Left hindlimb (tissue), 1 donor: ENCODE measurements at places on chromosomes 2 and 18.

- no peak for DNase-seq
Measured at GRCh38 chr2:159879051-159879604, 81.1 kb upstream of the CD302 start.

DNA sequence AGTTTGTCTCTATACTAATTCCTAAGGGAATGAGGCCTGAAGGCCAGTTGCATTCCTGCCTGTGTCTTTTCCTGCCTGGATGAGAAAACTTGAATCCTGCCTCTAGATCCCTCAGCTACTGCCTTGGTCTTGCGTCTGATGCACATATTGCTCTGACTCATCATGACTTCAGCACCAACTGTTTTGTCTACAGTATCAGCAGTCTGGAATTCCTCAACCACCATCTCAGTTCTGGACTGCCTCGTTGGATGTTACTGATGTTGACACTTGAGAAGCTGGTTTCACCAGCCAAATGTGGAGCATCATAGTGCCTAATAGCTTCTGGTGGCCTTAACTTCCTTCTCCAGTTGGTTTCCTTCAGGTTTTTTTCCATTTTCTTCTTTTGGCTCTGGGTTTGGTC, 211.0 kb downstream of the CTNNA2 start:
- DNase-seq: no peak

DNA sequence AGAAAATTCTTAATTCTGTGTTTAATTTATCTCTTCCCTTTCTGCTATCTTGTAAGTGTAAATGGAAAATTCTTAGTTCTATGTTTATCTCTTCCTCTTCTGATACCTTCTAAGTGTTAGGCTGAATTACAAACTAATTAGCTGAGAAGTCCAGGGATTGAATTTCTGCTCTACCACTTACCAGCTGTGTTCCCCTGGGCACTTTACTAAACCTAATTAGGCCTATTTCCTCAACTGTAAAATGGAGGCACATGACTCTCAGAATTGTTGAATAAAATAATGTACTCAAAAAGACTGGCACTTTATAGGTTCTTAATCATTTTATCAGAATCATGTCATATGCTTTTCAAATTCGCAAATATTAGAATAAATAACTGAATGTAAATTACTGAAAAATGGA, 146.3 kb downstream of the MAP2 start:
- DNase-seq: no peak

DNA sequence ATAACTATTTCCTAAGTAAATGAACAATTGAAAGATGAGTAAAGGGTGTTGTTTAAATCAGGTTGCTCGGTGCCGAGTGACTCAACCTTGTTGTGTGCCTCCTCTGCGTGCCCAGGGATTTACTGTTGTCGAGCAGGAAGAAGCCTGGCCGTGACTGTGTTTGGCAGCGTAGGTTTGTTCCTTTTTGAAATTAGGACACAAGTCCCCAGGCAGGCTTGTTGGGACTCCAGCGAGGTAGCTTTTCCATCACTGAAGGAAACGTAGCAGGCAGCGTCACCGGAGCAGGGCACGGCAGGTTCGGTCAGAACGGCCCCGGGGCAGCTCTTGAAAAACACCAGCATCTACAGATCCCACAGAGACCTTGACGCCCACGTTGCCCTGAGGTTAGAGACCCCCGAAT, 48.6 kb downstream of the TMEM18 start:
- DNase-seq: no peak

GRCh38 chr18:50338715-50339114, 36.1 kb upstream of the SKA1 start:
- DNase-seq: no peak

- no peak for DNase-seq
Measured at GRCh38 chr18:66557091-66557490, 46.8 kb downstream of the CDH19 start.

- DNase-seq: no peak
Measured at GRCh38 chr18:34501553-34501952, 208.5 kb upstream of the DTNA start.

- no peak for DNase-seq
Measured at GRCh38 chr2:119477113-119477505, 45.5 kb downstream of the TMEM37 start.

DNA sequence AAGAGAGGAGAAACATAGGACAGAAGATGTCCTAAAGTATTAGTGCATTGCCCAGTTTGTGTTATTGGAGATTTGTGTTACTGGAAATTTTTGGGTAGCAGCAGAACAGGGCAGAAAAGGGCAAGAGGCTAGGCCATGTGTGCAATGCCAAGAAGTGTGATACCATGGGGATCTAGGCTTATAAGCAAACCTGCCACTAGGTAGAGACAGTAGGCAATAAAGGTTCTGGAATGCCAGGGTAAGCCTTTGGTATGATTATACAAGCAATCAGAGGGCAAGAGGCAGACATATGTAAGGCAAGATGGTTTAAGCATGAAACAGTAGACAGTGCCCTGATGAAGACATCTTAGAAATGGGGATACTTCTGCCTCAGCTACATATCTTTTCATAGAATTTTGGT, 12.3 kb upstream of the CERS6 start:
- DNase-seq: no peak

GRCh38 chr18:24185805-24186204, 46.9 kb downstream of the CABYR start:
- no peak for DNase-seq

GRCh38 chr2:88197732-88198131, 27.6 kb downstream of the THNSL2 start:
- DNase-seq: no peak

DNA sequence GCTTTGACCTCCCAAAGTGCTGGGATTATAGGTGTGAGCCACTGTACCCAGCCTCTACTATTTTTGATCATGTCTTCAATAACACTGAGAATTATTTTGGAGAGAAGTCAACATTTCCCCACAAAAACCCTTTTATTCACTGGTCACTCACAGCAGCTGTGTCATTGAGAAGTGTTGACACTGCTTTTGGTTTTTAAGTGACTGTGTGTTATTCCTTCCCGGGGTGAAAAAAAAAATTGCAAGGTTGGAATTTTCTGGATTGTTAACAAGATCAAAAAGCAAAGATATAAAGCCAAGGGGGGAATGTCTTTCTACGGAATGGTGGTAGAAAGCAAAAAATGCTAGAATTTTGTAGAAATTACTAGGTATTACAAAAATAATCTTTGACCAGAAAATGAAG, 61.5 kb downstream of the TANC1 start:
- DNase-seq: no peak

DNA sequence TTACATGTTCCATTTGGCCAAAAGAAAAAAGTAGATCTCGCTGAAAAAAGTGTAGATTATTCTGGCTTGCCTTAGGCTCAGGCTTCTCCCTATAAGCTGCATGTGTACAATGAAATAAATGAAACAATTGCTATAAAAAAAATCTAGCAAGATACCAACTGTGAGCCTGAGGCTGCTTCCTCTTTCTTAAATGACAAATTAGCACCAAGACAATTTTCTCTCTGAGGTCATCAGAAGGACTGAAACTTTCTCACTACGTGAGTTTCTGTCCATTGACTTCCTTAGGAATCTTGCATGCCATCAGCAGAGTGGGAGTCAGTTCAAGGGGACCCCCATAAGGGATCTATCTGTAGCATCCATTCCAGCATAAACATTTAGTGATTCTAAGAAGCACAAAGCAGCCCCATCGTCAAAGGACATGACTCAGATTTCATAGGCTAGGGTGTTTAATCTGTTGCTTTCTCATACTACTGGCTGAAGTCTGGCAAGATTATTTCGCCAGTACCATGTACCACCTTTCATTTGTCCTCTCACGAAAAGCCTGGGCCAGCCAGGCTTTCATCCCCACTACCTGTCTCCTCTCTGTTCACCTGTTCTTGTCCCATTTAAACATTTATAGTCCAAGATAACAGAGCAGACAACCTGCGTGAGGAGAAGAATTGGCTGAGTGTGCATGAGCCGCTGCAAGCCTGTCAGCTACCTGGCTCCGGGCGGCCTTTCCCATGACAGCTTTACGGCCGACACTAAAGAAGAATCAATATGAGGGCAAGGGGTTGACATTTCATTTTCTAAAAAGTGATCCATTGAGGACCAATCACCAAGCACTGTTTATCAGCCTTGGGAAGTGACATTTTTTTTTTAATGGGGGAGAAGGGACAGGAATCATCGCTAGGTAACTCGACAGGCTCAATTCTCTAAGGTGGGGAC, 120.0 kb downstream of the EPHA4 start:
- DNase-seq: no peak

DNA sequence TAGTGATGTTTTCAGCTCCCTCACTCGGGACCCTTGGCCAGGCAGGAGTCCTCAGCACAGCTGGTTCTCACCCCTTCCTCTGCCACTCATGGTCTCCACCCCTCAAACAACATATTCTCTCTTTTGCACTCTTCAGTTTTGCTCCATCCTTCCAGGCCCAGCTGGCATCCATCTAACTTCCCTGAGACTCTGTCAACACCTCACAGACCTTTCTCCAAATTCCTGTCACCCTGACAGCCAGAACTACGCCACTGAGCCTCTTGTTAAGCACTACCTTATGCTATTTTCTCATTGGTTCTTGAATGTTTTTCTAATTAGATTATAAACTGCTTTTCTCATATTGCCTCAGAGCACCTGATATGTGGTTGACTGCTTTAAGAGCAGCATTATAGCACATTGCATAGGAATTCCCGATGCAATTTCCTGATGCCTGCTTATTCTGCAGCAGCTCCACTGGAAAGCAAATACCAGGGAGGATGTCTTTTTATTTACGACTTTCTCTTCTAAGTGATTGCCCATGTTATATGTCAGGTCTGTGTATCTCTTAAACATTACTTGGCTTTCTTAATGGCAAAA, 12.4 kb upstream of the INO80C start:
- DNase-seq: no peak

- DNase-seq: no peak
Measured at GRCh38 chr2:238233625-238234024, 6.2 kb downstream of the HES6 start.

DNA sequence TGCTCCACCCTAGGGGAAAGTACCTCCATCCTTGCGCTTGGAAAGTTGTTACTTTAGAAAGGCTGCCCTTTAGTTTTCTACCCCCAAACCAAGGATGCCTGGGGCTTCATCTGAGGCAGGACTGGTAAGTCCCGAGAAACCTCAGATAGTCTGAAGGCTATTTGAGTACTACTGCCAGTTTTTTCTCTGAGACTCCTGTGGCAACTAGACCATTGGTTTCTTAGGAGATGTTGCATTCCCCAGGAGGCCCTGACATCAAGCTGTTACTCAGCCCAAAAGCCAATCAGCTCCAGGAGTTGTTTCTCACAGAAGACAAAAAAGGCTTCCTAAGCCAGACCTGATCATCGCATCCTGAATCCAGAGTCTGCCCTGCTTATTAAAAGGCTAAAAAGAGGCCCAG, 67.2 kb downstream of the COLEC12 start:
- DNase-seq: no peak

DNA sequence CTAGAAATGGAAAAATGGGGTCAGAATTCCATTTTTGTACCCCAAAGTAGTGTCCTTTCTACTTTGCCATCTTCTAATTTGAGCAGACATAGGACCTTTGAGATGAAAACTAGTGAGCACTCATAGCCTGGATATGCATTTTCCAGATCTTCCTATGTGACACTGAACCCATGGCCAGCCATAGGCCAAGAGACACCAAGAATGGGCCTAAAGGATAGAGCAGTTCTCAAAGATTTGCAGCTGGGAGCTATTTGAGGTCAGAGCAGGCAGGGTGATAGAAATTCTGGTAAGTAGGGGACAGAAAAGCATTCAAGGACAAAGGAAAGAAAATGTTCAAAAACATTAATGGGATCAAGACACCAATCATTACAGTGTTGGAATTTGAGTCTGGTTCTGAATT, 332.8 kb downstream of the MYCN start:
- DNase-seq: no peak

DNA sequence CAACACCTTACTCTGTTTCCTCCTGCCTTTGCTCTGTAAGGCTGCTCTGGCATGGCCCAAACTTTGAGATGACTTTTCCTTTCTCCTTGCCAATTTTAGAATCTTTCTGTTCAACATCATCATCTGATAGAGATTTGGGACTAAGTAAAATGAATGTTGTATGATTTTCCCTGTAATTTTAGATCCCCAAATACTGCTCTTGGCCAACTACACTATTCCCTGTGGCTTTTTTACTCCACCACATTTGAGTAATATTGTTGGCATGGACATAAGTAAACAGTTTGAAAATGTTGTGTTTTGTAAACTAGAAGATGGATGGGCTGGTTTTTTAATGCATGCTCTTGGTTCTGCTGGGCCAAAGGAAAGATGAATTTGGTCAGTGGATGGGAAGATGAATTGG, 12.1 kb downstream of the LTBP1 start:
- DNase-seq: no peak

- DNase-seq: no peak
Measured at GRCh38 chr2:46239847-46240181, 57.4 kb upstream of the EPAS1 start.

GRCh38 chr2:216942016-216942415, 82.2 kb upstream of the TNP1 start:
- DNase-seq: no peak

- DNase-seq: no peak
Measured at GRCh38 chr2:70671092-70671675, 96.8 kb downstream of the ADD2 start.

- no peak for DNase-seq
Measured at GRCh38 chr2:158484892-158485556, 28.3 kb downstream of the PKP4 start.
